ENCODE measurements at places on chromosomes 2 and 18. TPM values are rescaled to one million over a fixed set of nuclear protein-coding genes. Genes with fewer than 3 reads are reported as not detected.

MTLN gene
- 38.6 TPM for total RNA-seq

DNA sequence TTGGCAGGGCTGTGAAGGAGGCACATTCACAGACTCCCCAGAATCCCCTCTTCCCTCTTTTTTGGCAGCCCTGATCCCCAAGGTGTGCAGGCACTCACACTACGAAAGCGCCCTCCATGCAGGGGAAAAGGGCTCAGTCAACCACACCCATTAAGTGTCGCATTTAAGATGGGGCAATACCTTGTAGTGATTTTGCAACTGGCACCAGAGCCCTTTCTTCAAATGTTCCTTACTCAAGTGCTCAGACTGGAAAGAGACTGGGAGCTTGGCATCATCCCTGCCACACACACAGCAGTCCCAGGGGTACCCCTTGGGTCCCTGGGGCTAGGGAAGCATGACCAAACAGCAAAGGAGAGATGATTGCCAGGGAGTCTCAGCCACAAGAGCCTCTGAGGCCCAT lies 190.1 kb downstream of the HAUS1 start:
- no peak for DNase-seq

ALLC gene
- total RNA-seq: not detected

SLC16A14 gene
- total RNA-seq: 0.49 TPM

DNA sequence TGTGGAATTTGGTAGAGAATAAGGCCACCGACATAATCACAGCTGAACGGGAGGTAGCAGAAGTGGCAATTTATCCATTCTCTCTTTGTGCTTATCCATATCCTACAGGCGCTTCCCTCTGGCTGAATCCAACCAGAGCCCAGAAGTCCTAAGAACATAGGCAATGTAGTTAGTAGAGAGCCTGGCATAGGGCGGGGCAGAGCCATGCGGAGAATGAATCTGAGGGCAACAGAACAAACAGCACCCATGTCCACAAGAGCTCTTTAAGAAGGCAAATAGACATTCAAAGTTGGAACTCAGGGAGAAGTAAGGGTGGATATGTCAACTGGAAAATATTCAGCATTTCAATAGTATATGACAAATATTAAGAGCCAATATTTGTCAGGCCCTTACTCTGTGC lies 305.9 kb upstream of the VWC2L start:
- DNase-seq: no peak

DNA sequence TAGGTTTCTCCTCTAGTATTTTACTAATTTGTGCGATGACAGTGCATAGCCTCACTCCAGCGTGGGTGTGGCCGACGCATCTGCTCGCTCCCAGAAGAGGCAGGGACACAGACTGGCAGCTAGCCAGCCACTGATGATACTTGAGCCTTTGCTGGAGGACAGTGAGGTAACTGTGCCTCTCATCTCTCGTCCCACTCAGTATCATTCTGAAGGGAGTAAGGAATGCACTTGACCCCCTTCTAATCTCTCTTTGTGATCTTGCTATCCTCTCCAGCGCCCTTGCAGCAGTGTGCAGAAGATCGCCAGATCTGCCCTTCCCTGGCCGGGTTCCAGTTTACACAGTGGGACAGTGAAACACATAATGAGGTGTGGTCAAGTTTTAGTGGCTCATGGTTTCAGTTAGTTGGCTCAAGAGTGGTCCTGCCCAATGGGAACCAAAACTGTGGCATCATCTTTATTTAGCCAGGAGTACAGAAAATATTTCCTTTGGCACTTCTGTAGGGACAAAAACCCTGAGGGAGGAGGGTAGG lies 17.5 kb downstream of the NCAPH start:
- DNase-seq: no peak

CYP27A1 gene
- 10.5 TPM for total RNA-seq

DNA sequence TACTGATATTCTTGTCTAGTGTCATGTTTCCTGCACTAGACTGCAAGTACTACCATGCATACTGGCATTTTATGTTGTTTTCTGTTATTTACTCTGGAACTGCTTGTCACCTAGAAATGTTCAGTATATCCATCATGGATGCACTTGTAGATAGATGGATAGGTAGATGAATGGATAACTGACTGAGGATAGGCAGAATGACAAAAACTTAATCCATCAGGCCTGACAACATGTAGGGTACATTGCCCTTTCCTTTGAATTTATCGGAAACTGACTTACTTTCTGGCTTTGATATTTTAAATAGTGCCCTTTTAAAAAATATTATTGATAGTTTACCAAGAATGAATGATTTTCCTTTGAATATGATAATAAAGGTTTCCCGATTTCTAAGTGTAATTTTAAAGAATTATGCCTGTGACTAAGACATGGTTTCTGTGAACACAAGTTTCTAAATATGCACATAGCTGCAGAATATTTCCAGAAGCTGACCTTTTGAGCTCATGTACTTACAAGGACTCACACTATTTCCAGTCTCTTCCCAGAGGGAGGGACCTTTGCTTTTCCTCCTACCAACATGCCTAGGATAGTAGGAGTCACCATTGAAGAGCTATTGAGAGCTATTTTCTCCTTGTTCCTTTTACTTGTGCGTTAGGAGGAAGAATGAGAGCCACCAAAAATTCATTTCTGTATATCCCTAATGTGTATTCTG lies 81.3 kb downstream of the ANKRD12 start:
- no peak for DNase-seq

CEBPZOS gene
- 27.6 TPM for total RNA-seq

WNT6 gene
- total RNA-seq: not detected

- no peak for DNase-seq
Observed at GRCh38 chr18:12851716-12852115, 32.3 kb downstream of the PTPN2 start.

RAD51AP2 gene
- not detected for total RNA-seq

TANC1 gene
- total RNA-seq: 11.9 TPM

- DNase-seq: peak; percentile 32
Observed at GRCh38 chr2:119233326-119234020, 9.8 kb downstream of the STEAP3 start.

KLHL41 gene
- total RNA-seq: 2.1 TPM

RAB27B gene
- total RNA-seq: 1.7 TPM

- DNase-seq: no peak
Observed at GRCh38 chr2:119409506-119409905, 22.1 kb upstream of the TMEM37 start.

- DNase-seq: peak; percentile 84
Observed at GRCh38 chr2:127106991-127107621, at the start of gene BIN1. Gene BIN1, minus strand, starts transcription at chr2:127107154. Its CDS starts 211 bp downstream, at chr2:127106943.

RAB6C gene
- total RNA-seq: not detected

DNA sequence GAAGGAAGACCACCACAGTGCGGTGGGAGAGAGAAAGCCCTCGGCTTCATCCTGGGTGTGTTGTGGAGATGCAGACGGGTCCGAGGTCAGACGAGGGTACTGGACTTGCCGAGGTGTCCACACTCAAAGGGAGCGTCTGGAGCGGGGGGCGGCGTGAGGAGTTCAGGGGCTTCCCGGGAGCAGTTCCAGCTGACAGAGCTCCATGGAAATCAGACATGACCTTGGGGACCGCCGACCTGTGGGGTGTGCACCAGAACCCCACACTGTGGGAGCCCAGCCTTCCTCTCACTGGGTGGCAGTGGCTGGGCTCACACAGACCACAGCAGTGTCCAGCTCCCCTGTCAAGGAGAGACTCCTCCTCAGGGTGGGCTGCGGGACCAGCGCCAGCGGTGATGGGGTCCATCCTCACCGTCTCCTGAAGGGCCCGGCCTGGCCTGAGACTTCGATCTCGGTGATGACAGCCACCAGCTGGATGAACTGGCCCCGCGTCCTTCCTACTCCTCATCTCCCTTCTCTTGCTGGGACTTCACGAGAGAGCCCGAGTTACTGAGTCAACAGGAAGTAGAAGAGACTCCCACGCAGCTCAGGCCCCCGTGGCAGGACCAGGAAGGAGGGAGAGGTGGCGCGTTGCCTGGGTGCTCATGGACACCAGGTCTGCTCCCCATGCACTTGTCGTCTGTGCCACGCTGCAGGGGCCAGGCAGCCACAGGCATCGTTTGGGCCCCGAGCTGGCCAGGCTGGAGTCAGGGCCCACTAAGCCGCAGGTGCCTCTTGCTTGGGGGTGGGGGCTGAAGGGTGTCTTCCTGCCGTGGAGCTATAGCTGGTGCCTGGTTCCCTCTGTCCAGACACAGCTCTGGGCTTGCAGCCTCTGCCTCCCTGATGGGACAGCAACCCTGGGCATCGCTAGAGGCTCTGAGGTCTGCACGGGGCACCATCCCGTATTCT lies 101.9 kb upstream of the CTDP1 start:
- no peak for DNase-seq

DNA sequence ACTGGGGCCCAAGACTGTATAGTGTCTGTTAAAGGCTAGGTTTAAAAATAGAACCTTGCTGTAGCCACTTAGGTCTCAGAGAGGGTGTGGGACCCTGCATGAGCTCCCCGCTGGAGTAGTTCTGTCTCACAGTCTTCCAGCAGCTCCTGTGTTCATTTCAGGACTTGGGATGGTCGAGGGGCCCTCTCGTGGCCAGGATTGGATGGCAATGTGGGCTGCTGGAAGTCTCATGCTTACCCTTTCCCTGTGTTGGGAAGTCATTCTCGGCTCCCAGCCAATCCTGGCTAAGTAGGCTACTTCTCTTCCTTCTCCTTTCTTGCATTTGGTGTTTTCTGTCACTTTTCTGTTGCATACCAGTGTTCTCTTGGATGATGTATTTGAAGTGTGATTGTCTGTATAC lies 284.0 kb upstream of the GCFC2 start:
- no peak for DNase-seq

DNA sequence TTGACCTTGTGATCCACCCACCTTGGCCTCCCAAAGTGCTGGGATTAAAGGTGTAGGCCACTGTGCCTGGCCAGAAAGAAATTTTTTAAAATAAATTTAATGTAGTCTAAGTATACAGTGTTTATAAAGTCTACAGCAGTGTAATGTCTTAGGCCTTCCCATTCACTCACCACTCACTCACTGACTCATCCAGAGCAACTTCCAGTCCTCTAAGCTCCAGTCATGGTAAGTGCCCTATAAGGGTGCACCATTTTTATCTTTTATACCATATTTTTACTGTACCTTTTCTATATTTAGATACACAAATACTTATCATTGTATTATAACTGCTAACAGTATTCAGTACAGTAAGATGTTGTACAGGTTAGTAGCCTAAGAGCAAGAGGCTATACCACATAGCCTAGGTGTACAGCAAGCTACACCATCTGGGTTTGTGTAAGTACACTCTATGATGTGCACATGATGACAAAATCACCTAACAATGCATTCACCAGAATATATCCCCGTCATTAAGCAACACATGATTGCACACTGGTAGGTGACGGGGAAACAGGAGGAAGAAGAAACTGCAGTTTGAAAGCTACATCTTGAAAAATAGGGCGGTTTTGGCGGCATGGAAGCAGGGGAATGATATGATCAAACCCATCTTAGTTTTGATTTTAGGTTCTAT lies 105.1 kb upstream of the ITGB6 start:
- DNase-seq: peak; percentile 74

DNA sequence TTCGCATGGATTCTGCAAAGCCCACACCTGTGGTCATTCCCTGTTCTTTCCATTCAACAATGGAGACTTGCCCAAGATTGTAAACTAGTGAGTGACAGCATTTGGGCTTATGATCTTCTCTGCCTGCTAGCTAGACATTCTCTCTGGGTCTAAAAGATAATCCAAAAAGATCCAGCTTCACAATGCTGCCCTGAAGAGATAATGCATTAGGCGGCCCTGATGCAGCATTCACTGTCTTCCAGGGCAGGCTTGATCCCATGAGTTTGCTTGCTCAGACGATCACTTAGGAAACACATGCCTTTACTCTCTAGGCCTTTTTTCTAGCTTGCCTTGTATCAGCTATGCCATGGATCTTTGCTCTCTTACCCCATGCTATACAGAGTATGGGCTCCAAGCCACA lies 196.1 kb downstream of the SETBP1 start:
- DNase-seq: no peak

SGPP2 gene
- total RNA-seq: not detected

GRCh38 chr2:146981921-146982320 lies 862.9 kb upstream of the ACVR2A start:
- DNase-seq: no peak
